DMS 273 treated with DMSO at 0.1 percent for 48 hours (cell line): ENCODE measurements at places on chromosomes 2 and 18.

DNA sequence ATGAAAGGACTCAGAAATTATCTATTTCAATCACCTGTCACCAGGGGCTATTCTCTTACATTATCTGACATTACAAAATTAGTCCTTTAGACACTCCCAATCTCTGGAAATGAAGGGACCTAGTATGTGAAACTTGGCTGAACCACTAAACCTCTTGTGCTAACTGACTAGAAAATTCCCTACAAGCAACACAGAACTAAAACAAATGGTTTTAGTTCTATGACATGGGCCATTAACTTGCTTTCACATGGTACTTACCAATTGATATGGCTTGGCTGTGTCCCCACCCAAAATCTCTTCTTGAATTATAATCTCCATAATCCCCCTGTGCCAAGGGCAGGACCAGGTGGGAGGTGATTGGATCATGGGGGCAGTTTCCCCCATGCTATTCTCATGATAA, 16.6 kb downstream of the SERPINE2 start:
- no peak for DNase-seq

DNA sequence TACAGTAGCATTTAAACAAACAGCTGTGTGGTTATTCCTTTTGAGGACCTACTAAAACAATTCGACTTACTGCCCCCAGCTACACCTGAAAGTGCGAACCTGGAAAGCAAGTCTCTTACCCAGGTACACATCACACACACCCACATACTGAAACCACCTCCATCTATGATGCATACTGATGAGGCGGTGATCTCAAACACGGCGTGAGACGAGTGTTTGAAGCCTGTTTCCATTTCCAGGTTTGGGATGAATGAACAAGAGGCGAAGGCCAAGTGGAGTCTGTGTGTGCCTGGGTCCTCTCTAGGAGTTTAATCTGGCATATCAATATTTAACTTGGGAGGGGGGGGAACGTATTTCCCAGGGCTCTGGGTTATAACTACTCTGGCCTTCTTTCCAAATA, 1.6 kb downstream of the TMEM185B start:
- no peak for DNase-seq

GRCh38 chr18:59633961-59634485, 63.2 kb downstream of the CCBE1 start:
- DNase-seq = no peak

DNA sequence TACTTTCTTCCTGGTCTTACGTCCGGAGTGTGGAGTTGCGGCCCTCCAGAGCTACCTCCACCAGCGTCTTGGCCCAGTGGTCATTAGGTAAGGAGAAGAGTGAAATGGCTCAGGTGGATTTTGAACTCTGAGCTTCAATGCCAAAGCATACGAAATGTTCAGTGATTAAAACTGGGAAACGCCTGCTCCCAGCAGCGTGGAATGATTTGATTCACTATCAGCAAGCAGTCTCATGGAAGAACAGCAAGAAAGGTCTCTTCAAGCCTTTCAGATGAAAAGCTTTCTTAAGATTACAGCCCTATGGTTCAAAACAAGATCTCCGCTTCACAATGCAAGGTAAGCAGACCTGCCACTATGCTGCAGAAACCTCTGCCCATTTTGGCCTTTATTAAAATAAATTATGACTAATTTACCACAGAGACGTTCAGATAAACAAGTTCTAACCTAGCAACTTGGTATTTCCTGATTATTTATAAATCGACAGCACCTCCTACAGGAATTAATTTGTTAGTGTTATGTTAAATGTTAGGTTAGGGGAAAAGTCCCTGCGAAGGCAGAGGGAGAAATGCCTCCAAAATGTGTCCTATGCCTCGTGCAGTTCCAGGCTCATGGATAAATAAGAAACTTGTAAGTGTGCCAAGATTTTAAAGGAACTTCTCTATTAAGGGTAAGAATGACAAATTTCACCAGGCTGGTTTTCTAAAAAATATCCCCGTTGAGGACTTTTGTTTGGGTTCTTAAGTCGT, 10.1 kb downstream of the SP9 start:
- DNase-seq = peak; percentile 24

GRCh38 chr2:28613633-28614501, 118.0 kb downstream of the PLB1 start:
- DNase-seq = no peak

DNA sequence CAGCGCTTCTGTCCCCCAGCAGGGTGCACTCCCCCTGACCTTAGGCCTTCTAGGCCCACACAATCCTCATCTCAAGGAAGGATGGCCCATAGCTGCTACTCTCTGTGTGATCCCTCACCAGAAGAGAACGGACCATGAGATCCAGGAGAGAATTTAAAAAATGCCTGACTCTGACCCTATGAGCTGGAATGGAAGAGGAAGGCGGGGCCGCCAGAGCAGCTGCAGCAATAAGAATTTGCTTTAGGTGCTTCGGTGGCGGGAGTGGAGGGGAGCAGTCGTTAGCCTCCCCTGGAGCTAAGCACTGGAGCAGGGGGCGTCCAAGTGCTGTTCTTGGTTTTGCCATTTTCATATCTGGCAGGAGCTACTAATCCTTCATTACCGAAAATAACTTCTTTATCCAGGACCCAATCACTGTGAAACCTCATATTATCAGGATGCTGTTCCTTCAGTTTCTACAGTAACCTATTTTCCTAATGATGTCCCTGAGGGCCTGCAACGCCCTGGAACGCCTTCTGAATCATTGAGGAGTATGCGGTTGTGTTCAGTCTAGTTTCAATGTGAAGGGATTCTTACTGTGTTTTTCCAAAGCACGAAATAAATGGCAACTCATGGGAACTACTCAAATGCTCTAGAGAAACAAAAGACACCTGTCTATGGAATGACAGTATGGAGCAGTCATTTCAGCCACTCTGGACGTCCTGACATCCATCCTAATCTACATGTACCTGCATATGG, 105.1 kb upstream of the SIX2 start:
- DNase-seq = no peak

DNA sequence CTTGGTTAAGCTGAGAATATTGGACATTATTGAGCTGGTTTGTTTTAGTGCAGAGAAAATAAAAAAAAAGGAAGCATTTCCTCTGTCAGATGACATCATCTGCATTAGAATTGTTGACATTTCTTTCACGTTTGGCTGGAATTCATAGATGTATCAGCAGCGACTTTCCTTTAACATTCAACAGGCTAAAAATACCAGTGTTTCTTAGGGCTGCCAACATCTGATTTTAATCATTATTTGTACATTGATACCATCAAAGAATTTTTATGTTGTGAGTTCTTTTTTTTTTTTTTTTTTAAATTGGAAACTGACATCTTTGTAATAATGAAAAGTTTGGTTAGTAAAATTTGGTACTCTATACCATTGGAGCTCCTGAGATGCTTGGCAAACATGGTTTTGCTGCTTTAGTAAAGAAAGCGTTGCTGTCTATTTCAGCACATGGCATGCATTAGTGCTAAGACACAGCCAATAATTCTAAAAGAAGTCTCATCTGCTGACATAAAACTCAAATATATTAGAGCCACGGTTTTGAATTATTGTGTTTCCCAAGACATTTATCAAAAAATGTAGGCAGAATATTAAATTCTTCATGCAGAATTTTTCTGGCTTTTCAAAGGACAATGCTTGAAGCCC, 33.6 kb downstream of the GTF2A1L start:
- no peak for DNase-seq

DNA sequence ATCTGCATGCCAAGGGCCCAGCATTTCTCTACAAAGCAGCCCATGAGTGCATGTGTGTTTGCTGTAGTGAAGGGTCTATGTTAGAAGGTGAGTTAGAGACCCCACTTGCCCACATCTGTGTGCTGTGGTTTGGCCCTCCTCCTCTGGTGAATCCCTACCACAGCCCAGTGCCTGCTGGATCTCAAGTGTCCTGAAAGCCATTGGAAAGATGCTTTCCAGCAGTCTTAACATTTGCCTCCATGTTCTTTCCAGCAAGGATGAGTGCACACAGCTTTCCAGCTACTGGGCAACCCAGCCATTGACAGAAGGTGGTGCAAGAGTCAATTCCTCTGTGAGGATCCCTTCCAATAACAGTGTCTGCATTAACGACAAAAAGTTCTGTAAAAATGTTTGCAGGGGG, 13.6 kb downstream of the CRIM1 start:
- DNase-seq = no peak
